HT-29 (cell line): ENCODE measurements at places on chromosomes 5 and 9.

DNA sequence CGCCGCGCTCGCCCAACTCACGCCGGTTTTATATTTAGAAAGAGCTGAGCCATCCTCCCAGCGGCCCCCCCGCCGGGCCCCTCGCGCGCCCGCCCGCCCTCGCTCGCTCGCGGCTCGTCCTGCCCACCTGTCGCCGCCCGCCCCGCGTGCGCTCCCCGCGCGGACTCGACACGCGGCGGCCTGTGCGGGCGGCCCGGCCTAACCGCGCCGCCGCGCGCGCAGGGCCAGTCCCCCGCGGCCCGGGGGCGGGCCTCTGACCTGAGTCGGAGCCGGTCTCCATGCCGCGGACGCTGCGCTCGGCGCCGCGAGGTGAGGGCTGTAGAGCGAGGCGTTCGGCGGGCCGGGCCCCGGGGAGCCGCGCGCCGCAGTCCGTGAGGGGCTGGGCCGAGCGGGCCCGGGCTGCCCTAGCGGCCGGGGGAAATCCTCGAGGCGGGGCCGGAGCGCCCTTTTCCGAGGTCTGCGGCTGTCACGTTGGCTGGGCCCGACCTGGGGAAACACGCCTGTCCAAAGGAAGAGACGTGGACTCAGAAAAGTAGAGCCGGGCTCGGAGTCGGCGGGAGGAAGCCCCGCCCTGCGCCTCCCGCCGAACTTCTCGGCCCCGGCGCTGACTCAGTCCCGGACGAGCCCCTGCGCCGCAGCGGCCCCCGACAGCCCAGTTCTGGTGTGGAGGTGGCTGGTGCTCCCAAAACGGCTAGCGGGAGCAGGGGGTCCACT, at the start of gene ECPAS:
Gene ECPAS, minus strand, starts transcription at position 526 of the 714 bp plus-strand sequence. CDS start 11,465 bp downstream, outside the sequence.
- DNase-seq: peak; percentile 79

DNA sequence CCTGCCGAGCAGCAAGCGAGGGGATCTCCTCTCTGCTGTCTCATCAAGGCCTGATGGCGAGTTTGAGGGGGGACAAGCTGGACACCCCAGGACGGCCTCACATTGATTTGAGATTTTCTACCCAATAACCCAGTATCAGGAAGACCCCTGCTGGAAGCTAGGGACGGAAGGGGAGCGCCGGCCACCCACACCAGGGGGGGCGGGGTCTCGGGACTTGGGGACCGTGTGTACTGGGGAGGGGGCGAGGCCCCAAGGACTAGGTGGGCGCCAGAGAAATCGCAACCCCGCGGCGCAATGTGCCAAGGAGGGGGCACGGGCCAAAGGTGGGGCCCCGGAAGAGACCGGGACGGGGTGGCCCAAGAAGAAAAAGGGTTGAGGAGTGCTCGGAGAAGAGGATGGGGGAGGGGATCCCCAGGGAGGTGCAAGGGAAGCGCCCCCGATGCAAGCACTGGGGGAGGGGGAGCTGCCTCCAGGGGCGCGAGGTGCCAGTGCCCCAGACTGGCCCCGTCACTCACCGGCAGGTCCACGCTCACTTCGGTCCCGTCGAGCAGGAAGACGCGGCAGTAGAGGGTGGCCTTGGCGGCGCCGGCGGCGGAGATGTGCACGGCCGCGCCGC, 1.1 kb downstream of the EPB41L4B start:
- no peak for DNase-seq

GRCh38 chr5:10856683-10857337, 95.8 kb upstream of the DAP start:
- DNase-seq: no peak

DNA sequence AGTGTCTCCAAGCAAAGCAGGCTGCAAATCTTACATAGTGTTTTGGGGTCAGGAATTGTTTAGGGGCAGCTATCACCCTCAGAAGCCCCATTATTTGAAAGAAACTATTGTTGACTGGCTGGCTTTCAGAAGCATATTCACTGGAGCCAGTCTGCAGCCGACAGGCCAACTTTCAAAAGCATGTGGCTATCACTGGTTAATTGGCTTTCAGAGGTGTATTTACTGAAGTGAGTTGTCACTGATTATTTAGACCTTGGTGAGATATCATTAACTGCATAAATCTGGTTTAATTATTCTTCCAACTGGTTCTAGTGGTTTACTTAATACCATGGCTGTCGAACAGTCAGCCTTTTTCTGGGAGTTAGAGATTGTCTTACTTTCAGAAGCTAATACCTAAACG, 247.0 kb downstream of the CWC27 start:
- DNase-seq: no peak

DNA sequence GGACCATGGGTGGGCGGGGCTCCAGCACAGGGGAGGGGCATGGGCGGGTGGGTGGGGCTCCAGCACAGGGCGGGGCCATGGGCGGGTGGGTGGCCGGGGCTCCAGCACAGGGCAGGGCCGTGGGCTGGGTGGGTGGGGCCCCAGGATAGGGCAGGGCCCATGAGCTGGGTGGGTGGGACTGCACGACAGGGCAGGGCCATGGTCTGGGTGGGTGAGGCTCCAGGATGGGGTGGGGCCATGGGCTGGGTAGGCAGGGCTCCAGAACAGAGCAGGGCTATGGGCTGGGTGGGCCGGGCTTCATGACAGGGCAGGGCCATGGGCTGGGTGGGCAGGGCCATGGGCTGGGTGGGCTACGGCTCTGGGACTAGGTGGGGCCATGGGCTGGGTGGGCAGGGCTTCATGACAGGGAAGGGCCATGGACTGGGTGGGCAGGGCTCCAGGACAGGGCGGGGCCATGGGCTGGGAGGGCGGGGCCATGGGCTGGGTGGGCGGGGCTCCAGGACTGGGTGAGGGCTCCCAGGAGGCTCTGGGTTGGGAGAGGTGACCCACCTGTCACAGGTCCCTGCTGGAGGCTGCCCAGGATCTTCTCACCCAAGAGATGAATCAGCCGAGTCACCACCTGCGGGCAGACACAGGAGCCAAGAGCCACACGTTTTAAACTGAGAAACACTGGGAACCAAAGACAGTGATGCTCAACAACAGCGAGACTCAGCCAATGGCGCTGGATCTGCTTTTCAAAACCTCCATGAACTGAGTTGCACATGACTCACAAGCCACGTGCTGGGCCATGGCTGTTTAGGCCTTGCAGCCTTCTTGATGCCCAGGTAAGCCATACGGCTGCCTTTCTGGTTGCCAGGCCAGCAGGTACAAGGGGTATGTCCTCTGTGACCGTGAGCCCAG, 33.6 kb upstream of the NSMF start:
- peak; percentile 30 for DNase-seq

- DNase-seq: no peak
Measured at GRCh38 chr9:6506571-6506970, 93.6 kb downstream of the UHRF2 start.

- peak; percentile 77 for DNase-seq
Measured at GRCh38 chr9:100011062-100011681, 87.6 kb downstream of the ERP44 start.

DNA sequence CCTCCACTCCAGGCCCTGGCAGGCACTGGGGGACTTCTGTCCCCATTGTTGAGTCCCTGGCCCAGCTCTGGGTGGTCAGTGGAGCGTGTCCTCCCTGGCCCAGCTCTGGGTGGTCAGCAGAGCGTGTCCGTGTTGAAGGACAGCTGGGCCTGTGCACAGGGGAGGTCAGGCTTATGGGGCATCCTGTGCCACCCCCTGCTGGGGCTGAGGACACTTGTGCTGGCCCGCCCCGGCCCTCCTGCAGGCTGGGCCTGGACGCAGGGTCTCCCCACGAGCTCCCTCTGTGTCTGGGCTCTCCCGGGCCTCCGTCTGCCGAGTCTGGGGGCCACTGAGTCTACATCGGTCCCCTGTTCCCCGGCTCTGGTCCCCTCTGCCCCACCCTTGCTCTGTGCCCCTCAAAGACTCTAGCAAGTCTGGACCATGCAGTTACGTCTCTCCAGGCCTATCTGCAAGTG, 11.5 kb upstream of the CLIC3 start:
- DNase-seq: no peak

DNA sequence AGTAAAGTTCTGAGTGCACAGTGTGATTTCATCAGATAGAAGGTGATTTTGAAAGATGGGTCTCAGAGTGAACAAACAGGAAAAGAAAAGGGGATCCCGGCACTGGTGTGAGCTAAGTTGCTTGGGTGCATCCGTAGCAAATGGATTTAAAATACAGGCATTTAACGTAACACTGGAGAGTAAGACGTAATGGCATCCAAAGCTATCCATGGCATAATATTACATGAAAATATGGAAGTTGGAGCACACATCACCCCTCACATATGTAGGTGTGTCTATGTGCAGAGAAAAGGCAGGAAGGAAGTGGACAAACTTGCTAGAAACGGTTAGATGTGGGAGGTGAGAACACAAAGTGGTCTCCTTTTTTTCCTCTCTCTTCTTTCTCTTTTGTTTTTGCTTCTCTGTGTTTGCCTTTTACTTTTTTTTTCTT, 38.2 kb upstream of the SEMA4D start:
- DNase-seq: no peak

GRCh38 chr5:14109041-14109747, 33.9 kb upstream of the TRIO start:
- no peak for DNase-seq

DNA sequence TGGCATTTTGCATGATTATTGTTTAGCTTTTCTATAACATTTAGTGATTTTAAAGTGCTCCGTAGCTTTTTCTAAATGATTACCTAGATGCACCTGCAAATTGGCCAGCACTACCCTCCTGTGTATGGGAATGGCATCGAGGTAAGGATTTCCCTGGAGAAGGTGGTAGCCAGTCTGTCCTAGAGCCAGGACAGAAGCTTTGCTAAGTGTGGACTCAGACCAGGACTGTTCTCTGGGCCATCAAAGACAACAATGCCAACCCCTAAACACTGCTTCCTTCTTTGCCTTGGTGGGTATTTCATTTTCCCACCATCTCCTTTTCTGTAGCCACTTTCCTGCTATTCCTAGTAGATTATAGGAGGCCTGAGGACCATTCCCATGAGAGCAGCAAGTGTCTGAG, 53.0 kb downstream of the CD180 start:
- DNase-seq: no peak

GRCh38 chr9:30015073-30015472, 2369.4 kb upstream of the ACO1 start:
- DNase-seq: no peak

DNA sequence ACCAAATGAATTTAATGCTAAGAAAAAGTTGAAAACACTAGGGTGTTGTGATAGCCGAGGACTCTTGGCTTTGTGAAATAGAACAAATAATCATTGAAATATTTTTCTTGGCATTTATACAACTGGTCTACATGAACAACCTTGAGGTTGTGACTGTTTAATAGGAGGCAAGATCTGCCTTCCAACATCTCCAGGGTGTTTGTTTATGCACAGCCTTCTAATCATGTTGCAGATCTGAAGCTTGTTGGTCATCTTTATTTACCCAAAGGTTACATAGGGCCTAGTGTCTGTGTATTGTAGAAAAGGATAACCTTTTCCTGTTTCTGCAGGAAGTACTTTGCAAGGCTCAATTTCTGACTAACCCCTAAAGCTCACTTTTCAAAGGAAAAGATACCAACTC, 65.2 kb upstream of the RANBP3L start:
- no peak for DNase-seq

GRCh38 chr5:142869886-142870285, 99.7 kb downstream of the ARHGAP26 start:
- DNase-seq: peak; percentile 58

GRCh38 chr5:148620696-148621095, 33.6 kb downstream of the HTR4 start:
- DNase-seq: no peak

- DNase-seq: no peak
Measured at GRCh38 chr9:87237336-87237735, 260.3 kb upstream of the DAPK1 start.

DNA sequence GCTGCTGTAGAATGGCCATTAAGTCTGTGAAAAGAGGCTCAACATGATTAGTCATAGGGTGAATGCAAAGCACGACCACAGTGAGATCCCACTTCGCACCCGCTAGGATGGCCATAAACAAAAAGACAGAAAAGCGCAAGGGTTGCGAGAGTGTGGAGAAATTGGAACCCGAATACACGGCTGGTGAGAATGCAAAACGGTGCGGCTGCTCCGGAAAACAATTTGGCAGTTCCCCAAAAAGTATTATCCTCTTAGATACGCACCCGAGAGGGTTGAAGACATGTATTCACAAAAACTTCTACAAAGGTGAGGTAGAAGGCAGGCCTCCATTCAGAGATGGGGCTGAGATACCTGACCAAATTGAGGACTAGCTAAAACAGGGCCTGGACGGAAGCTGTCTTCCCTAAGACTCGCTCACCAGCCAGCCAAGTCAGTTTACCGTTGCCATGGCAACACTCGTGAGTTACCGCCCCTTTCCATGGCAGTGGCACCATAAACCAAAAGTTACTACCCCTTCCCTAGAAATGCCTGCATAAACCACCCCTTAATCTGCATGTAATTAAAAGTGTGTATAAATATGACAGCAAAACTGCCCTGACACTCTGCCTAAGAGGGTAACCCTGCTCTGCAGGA, 726 bp upstream of the PSMB7 start:
- DNase-seq: no peak

- DNase-seq: no peak
Measured at GRCh38 chr5:9869616-9870288, 239.6 kb upstream of the TAS2R1 start.

GRCh38 chr5:1652873-1653697, 129.3 kb upstream of the LPCAT1 start:
- DNase-seq: no peak

GRCh38 chr9:20009606-20010005, 220.8 kb upstream of the SLC24A2 start:
- DNase-seq: no peak

- no peak for DNase-seq
Measured at GRCh38 chr5:137866541-137867388, 895 bp upstream of the MYOT start.

DNA sequence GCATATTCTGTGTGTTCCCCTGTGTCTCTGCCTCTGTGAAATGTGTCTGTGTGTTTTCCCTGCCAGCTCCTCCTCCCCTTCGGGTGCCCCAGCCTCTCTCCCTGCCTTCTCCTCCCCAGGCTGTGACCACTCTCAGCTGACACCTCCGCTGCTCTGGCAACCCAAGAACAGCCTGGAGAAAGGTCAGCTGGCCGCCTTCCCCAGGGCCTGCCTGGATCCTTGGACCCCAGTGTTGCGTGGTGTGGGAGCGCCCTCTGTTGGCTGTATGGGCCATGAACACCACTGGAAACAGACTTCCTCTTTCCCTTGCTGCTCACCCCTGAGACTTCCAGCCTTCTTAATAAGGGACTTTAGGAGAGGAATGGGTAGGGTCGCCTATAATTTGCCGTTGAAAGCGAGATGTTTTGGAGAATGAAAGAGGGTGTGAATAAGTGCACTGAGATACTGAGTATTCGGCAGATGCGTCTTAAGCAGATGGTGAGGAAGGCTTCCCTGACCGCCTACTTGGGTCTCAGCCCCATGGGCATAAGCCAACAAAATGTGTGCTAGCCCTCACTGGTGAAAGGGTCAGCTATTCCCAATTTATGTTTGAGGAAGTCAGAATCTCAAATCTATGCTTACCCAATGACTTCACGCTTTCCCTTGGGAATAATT, 114.9 kb upstream of the TRIM32 start:
- DNase-seq: peak; percentile 77

- peak; percentile 22 for DNase-seq
Measured at GRCh38 chr5:79464695-79465332, 49.1 kb downstream of the HOMER1 start.

GRCh38 chr5:139726248-139726647, 69.4 kb upstream of the PSD2 start:
- DNase-seq: no peak
